ENCODE measurements at places on chromosomes 7 and 10.
A peak's percentile ranks its signal among the peaks of the same experiment; 100 is the strongest.

- no peak for DNase-seq
Observed at GRCh38 chr10:108410236-108410635, 1245.7 kb upstream of the SORCS1 start.

GRCh38 chr10:115974816-115975430, 298.1 kb downstream of the GFRA1 start:
- no peak for DNase-seq

DNA sequence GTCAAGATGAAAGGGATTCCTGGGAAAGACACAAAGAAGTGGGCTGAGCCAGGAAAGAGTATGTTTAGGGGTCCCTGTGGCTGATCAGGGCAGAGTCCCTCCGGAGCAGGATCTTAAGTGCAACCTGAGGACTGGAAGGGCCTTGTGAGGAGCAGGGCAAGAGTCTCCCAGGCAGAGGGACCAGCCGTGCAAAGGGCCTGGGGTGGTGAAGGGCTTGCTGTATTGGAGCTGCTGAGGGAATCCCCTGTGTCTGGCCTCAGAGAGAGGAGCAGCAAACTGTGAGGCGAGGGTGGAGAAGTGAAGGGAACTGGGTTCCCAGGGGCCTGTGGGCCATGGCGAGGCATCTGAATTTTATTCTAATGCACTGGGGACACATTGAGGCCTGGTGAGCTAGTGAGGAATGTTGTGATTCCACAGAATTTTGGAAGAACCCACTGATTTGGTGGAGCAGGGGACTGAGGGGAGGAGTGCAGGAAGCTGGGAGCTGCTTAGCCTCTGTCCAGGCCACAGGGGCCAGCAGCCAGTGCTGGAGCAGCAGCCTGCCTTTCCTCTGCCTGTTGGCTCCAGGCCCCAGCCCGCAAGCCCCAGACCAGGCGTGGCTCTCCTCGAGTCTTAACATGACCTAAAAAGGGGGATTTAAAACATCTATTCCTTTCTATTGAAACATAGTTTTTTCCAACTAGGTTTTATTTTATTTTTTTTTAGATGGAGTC, 138.4 kb upstream of the IGFBP3 start:
- DNase-seq, result no peak

GRCh38 chr10:96496281-96496925, 17.3 kb downstream of the TLL2 start:
- DNase-seq, result no peak

DNA sequence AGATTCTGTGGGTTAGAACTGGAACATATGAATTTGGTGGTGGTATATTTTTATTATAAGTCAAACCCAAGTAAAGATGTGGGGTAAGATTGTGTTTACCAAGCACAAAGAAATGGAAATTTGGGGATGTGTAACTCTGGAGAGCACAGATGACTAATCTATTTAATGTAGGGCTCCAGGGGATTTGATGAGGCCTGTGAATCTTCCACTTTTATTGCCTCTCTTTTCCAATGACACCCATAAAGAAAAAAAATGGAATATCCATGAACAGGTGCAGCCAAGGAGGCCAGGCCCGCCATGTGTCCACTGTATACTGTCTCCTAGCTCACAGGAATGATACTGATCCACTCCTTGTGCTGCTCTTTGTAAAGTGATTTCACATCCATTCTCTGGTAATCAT, 2.8 kb downstream of the SRGN start:
- no peak for DNase-seq

DNA sequence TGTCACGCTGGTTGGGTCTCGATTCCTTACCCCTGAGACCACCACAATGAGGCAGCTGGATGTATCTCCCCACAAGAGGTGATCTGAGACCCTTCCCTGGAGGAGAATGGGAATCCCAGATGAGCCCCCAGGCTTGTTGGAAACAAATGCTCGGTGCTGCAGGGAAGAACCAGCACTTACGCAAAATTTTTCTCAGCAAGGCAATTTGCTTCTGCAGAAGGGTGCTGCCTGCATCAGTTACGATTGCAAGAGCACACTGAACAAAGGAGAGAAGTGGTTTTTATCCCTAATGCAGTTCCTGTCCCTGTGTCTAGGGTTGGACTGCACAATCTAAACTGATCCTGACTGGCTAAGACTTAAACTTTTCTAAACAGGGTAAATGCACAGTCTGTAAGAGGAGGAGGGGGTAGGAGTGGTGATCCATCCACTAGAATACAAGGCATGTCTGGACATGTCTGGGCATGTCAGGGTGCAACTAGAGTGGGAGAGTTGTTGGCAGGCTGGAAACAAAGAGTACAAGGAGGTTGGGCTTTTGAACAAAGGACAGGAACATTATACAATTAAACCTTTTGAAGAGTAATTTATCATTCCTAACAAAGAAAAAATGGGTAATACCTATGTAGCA, 114.9 kb upstream of the FAM3C start:
- peak; percentile 40 for DNase-seq

DNA sequence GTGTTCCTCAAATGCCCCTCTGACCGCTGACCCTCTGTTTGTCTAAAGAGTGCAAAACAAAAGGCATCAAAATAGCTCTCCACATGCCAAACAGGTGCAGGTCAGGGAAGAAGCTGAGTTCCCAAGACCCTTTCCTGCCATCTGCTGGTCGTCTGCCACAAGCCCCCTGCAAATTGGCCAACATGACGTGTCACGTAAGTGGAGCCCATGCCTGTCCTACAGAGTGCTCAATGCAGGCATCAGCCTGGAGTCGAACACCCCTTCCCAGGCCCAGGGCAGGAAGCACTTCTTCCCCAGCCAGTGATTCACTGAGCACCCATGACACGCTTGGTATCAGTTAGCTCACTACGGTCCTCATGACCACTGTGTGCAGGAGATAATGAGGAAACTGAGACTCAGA, 14.1 kb downstream of the TMEM72 start:
- DNase-seq, result no peak

DNA sequence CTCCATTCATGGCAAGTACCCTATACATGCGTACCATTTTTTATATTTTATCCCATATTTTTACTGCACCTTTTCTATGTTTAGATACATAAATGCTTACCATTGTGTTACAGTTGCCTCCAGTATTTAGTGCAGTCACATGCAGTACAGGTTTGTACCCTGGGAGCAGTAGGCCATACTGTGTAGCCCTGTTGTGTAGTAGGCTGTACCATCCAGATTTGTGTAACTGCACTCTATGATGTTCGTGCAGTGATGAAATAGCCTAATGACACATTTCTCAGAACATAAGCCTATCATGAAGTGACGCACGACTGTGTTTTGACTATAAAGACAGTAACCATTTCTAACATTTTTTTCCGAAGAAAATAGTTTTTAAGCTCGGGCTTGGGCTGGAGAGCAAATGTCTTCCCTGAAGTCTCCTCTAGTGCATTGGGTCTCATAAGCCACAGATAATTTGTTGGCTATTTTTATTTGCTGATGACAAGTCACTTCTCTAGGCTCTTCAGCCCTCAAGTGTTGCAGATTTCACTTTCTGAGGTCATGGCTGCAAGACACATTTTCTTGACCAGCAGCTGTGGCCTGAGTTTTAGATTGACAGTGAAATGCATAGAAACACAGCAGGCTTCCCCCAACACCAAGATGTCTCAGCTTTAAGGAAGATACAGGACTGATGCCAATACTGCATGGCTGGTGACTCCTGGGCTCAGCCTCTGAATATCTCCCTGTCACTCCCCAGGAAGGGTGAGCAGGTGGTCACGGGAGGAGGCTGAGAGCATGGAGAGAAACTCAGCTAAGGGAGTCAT, 26.9 kb downstream of the EPDR1 start:
- no peak for DNase-seq

- DNase-seq, result no peak
Observed at GRCh38 chr7:124764847-124765400, 668 bp downstream of the GPR37 start.

GRCh38 chr7:122595885-122596284, 103.0 kb downstream of the RNF133 start:
- DNase-seq, result no peak

- no peak for DNase-seq
Observed at GRCh38 chr7:101104193-101104713, 19.0 kb downstream of the TRIM56 start.

- DNase-seq, result no peak
Observed at GRCh38 chr10:558364-558763, 131.1 kb downstream of the DIP2C start.

DNA sequence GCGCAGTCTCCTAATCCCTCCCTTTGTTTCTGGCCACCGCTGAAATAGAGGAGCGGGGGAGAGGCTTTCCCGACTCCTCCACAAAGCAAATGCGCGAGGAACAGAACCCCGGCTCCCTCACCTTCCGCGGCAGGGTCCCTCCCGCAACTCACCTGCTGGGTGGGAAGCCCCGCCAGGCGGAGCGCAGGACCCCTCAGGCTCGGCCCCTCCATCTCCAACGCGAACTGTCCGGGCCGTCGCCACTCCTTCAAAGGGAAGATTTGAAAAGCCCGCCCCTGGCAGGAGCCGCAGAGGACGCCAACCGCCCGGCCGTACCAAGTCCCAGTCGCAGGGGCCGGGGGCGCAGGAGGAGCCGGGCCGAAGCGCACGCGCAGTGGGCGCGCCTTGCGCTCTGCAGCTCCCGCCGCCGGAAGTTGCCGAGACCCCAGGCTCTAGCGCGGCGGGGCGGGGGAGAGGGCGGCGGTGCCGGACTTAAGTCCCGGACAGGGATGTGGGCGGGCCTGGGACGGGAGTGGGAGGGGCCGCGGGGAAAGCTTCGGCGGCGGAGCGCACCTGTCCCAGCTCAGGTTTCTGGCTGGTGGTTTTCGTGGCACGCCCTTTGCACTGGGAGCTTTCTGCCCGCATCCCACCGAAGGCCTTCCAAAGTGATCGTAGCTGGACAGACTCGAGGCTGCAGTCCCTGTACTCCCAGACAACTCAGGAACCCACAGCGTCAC, at the start of gene RTKN2:
TSS of gene RTKN2 (minus strand) at position 446 of the 716 bp plus-strand sequence. CDS start at position 212, 234 bp downstream.
- peak; percentile 49 for DNase-seq

GRCh38 chr10:44881649-44882048, 29.5 kb upstream of the TMEM72 start:
- no peak for DNase-seq

DNA sequence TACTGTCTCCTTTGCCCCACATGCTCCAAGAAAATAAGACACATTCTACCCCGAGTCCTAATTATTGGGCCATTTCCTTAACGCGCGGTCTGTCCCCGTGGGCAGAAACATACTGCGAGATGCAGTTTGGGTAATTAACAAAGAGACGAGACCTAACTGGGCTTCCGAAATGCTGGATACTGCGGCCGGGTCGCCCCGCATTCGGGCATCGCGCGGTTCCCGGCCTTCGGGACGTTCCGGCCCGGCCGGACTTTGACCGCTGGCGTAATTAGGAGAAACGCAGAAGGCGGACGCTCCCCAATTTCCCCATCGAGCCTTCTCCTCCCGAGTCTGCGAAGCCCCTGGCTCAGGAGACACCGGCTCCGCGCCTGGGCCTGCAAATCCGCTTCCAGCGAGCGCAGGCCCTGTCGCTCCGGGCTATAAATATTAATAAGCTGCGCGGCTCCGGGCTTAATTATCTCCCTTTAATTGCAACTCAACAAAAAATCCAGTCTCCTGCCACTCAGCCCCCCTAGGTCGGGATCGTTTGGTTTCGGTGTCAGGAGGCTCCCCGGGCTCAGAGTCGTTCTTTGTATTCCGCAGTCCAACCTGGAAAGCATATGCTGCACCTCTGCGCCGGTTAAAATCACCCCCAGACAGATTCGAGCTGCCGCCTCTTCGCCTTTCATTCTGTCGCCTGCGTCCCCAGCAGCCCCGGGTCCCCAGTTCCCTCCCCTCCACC, 131.5 kb downstream of the SPAG6 start:
- DNase-seq, result no peak

GRCh38 chr10:69504576-69505250, 53.4 kb downstream of the TSPAN15 start:
- no peak for DNase-seq

DNA sequence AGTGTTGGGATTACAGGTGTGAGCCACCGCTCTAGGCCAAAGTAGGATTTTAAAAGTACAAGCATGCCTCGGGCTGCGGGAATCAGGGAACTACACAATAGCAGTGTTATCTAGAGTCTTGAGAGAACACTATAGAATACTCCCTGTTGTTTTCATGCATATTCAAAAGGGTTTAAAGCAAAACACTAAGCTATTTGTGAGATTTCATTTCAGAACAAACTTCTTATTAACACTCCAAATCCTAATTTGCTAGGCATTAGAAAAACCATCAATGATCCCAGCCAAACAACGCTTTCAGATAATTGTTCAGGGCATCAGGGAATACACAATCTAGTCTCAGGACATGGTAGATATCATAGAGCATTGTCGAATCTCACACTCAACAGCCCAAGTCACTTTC, 13.9 kb downstream of the DENND11 start:
- no peak for DNase-seq

DNA sequence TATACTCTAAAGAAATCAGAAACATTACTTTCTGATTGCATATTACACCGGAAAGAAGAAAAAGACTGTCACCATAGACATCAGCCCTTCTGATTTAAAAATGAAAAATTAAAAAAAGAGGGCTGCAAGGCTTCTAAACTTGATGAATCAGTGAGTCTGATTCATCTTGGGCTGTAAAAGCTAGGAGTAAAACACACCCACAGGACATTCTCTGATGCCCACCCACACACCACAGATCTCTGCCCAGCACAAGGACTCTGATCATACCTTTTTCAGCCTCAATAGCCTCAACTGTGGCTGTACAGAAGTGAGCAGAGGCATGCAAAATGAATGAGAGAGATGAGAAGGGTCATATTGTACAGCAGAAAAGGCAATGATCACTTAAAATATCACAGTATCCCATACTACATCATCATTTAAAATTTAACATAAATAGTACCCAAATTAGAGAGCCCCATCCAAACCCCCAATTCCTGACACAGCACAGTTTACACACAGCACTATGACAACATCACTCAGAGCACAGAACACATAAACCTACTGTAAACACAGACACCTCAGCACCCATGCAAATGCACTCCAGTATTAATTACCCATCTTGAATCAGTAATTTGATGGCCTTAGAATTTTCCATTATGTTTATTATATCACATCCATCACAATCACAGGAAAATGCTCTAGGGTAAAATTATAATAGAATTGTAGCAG, 6.4 kb upstream of the MSS51 start:
- peak; percentile 9 for DNase-seq

DNA sequence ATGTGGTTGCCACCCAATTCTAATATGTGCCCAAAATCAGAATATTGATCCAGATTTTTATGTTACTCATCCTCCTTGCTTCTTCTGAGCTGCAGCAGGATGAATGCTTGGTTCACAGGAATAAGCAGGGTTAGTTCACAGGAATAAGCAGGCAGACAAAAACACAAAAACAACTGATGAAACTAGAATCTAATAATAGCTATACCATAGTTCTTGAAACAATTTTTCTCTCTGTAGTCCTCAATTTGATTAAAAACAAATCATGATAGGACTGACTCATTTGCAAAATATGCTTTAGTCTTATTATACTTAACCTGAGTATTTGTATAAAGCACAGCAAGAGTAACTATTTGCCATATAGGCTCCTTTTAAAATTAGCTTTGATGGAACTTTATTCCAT, 24.4 kb upstream of the ARHGAP12 start:
- DNase-seq, result no peak
